ENCODE measurements at places on chromosomes 5 and 9.

DNA sequence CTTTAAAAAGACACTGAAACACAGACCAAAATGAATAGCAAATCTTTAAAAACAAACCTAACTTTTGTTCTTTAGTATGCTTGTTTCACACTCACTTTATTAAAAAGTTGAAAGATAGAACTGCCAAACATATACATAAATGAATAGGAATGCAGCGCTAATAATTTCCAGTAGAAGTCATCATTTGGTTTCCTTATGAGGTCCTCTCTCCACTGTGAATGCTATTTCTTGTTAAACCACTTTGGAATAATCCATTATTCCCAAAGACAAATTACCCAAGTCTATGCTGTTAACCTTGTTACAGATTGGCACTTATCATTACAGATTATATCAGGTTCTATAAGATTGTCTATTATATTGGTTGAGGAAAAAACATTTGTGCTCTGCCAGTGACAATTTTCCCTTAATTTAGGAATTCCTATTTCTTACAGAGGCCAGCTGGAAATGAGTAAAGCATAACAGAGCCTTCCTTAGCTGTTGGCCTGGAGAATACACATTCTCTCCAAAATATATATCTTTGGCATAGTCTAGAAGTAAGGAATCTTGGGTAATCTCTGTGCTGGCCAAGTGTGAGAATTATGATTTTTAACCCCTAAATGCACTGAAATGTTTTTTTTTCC is 29.3 kb upstream of the MINAR2 start:
- no peak for DNase-seq

GRCh38 chr5:126098330-126099017 is 324.7 kb upstream of the GRAMD2B start:
- DNase-seq = no peak

DNA sequence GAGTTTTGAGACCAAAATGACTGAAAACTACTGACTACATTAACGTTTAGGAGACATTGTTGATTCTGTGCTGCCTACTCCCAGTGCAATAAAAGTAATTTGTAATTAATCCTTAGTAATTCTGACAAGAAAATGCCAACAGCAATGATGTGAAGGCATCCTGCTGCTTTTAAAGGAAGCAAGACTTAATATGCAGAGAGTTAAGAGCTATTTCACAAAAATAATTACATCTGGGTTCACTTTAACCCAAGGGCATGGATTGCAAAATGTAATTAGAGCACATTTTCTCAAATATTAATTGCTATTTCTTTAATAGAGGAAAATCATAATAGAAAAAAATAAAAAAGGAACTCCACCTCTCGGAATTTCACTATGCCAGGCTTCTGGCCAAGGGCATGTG is 22.7 kb upstream of the TNFSF8 start:
- no peak for DNase-seq

DNA sequence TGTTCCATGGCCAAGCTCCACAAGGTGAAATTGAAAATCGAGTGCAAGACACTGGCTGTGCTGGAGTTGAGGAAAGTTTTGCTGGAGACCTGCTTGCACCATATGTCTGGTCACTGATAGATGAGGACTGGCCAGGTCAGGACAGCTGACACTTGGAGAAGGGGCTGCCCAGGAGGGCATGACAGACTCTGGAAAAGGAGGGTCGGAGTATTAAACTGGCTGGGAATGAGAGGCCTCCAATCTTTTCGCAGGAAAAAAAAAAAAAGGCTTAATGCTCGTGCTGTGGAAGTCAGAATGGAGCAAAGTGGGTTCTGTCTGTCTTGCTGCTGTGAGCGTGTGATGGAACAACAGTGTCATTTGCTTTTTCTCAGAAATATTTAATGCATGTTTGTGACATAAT is 5.5 kb downstream of the TENT4A start:
- no peak for DNase-seq

DNA sequence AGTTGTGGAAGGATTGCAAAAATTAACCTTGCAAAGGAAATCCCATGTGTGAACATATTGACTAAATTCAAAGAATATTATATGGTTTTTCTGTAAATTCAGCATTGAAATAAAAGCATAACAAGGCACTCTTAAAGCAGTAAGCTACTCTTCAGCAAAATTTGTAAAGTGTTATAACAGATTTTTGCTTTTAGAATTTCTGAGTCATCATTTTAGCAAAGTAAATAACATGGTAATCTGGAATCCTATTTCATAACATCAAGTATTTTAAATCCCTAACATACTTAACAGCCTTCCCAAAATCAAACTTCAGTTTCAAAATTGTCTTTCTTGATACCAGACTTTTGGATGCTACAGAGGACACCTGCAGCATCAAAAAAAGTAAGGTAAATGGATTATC is 436.0 kb upstream of the CDH9 start:
- no peak for DNase-seq

- DNase-seq = no peak
These were observed 418.6 kb downstream of the SLCO4C1 start for GRCh38 chr5:101877451-101877850.
